CD8-positive, alpha-beta memory T cell (primary cell): ENCODE measurements at places on chromosomes 13 and 19. TPM values are rescaled to one million over a fixed set of nuclear protein-coding genes. Genes with fewer than 3 reads are reported as not detected.

THSD1 gene
- polyA plus RNA-seq = not detected

MAB21L1 gene
- polyA plus RNA-seq = not detected

NLRP7 gene
- not detected for polyA plus RNA-seq

SMG9 gene
- 11.0 TPM for polyA plus RNA-seq

TSC22D1 gene
- 10.3 TPM for polyA plus RNA-seq

EBI3 gene
- not detected for polyA plus RNA-seq

CYP4F12 gene
- not detected for polyA plus RNA-seq

DNA sequence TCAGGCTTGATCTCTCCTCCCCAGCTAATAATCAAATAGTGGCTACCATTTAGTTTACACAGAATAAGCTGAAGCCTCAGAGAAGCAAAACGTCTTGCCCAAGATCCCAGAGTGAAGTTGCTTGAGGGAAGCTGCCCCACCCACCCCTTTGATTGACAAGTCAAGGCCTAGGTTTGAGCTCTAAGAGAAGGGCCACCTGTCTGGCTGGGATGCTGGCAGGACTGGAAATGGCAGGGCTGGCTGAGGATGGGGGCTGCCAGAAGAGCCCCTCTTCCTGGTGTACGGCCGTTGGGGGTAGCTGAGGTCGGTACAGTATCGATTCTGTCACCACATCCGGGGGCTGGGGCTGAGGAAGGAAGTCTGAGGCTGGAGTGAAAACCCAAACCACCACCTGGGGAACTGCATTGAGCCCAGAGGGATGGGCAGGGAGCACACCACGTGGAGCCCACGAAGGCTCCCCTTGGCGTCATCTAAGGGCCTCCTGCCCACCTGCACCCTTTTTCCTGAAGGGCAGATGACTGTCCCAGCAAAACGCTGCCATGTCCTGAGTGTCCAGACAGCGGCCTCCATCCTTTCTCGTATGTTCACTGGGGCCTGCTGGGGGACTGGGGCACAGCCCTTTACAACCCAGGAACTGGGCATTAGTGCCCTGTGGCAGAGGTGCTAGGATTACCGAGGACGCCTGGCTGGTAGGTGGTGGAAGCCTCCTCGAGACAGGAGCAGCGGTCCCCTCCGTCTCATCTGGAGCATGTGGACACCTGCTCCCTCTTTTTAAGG, 1.4 kb upstream of the PRKD2 start:
- DNase-seq = peak; percentile 42

DNA sequence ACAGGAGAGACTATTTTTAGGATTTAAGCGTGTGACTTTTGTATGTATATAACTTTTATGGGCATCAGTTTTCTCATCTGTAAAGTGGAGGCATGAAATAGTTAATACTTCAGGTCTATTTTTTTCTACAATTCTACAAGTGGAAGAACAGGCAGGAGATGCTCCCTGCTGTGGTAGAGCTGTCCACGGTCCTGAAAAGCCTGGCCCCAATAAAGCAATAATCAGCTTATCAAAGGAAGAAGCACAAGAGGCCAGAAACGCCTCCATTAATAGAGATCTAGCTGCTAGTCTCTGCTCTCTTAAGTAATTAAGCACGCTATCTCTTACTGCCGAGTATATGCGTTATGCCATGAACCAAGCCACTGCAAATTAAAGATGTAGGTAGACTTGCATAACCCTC, 28.0 kb upstream of the WASF3 start:
- DNase-seq = no peak

- no peak for DNase-seq
Observed at GRCh38 chr19:53004242-53004641, 9.5 kb upstream of the ERVV-1 start.

DNA sequence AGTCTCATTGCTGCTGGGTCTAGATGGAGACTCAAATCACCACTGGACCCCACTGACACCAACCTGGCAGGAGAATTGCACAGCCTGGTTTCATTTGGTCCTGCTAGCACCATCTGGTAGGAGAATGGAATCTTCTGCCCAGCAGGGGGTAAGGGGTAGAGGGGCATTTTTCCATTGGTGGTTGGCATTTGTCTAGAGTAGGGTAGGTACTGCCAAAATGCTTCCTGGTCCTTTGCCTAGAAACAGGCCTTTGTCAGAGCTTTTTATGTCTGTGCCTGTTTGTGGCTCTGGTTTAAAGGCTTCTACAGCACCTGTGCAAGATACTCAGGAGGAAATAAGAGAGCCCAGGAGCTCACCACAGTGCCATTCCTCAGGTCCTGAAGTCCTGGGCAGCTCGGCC, 121.3 kb downstream of the KCTD12 start:
- no peak for DNase-seq

GRCh38 chr19:45136507-45137178, 24.1 kb downstream of the NKPD1 start:
- no peak for DNase-seq

DNA sequence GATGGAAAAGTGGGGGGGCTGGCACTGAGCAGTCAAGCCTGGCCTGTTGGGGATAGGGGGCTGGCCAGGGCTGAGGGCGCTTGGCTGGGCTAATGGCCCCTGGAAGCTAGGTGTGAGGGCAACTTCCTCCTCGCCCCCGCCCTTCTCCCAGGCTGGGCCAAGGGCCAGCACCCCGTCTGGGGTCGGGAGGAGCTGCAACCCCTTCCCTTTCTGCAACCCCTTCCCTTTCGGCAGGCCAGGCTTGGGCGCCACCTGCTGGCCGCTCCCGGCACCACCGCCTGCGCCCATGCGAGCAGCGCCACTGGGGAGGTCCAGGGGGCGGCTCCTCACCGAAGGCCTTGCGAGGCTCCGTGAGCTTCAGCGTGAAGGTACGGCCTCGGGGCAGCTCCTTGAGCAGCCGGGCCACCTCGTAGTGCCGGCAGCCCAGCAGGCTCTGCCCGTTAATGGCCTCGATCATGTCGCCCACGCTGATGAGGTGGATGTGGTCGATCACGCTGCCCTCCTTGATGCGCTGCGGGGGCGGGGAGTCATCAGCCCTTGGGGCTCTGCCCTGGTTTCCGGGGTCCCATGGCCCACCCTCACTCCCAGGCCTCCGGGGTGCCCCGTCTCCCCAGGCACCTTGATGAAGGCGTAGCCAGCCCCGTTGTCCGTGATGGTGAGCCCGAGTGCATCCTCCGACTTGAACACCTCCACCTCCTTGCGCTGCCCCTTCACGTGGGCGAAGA, 5.0 kb upstream of the PTGER1 start:
- peak; percentile 63 for DNase-seq

DNA sequence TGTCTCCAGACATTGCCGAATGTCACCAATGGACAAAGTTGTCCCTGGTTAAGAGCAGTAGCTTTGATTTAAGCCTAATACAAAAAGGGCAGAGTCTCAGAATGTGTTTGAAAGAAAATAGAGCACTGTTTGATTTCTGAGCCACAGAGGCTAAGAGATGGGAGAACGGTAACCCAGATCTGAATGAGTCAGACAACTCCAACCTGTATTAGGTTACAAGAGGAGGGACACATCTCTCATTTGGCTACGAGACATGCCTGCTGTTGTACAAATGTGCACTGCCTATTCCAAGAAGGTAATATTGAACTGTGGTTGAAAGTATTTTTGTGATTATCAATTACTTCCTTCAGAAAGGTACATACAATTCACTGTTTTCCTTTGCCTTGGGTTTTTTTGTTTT, 4.9 kb upstream of the HSPH1 start:
- no peak for DNase-seq

DNA sequence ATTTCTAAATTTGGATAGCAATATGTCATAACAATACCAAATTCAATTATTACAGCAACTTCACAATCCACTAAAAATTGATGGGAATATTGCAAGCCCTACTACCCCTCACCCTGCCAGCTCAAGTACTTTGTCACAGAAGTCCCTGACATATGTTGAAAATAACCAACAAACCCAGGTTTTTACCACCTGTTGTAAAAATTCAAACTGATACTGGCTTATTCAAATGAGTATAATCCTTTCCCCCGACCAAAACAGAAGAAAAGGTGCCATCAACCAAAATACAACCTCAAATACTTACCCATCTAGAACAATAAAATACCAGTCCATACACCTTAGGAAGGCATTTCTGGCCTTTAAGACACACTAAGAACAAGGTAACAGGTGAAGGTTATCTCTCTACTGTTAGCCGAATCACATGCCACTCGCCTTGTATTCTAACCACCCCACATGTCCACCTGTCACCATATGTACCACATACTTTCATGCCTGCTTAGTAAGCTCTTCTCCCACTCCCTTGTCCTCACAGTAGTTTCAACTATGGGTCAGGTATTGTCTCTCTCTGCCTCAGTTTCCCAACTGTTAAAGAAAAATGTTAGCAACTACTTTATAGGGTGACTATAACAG, 53.1 kb downstream of the USP12 start:
- no peak for DNase-seq

GRCh38 chr13:64041296-64041695, 2625.6 kb upstream of the PCDH20 start:
- DNase-seq = no peak

DNA sequence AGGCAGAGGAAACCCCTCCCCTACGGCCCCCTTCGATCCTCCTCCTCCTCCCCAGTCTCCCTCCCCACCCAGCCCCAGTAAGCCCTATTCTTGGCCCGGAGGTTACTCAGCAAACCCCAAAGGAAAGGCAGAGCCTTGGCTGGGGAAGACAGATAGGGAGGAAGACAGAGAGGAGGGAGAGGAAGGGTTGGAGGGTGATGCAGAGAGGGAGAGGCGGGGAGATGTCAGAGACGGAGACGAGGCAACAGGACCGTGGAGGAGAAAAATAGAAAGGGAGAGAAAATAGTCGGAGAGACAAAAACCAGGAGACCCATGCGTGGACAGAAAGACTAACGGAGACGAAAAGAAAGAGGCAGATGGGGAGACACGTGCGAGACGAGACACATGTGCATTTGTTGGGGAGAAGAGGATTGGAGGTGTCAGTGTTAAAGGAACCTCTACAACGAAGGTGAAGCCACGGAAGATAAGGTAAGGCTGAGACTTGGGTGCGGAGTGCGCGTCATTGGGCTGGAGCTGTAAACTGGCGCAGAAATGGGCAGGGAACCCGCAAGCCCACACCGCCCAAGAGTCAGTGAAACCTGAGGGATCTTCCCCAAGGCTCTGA, 2.9 kb downstream of the TGFB1 start:
- no peak for DNase-seq

DNA sequence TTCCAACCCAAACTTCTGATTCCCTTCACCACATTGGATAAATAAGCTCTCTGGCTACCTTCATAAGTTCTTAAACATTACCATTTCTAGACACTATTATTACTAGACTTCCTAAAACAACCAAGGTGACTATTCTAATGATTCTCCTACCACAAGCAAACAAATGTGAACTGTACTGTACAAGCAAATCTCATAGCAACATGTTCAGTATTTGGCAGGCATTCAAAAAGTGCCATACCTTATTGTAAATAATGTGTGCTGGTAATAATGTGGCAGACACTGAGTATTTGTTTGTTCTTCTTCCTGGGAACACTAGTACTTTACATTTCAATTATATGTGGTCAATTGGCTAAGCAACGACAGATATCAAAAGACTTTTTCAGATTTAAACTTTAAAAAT, 986.0 kb upstream of the SPRY2 start:
- DNase-seq = no peak

DNA sequence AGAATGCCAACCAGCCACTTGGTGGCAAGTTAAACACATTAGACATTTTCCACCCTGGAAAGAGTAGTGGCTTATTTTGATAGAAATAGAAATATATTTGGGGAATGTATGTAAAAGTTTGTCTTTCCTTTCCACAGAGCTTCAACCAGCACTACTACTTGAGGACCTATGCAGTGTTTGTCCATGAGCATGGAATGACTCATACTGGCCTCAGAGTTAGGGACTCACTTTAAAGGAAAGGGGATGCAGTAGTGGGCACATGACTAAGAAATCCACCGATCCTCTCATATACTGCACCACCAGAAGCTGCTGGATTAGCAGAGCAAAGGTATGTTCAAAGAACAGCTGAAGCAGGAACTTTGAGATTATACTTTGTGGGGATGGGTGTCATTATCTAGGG, 62.6 kb downstream of the LACC1 start:
- DNase-seq = no peak

DNA sequence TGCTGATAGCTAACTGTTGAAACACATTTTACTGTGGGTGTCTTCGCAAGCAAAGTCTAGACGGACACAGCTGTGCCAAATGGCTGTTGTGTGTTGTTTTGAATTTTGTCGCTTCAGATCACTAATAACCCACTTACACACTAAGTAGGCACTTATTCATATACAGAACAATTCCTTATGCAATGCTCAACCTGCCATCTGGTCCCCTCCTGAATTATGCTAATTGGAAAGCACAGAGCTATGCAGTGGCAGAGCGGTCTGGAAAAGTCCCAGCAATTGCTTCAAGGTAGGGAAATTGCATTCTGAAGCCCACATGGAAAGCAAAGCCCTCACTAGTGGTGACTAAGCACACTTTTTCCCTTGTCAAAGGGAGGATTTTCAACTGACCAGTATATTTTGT, 69.9 kb downstream of the C13orf42 start:
- no peak for DNase-seq

DNA sequence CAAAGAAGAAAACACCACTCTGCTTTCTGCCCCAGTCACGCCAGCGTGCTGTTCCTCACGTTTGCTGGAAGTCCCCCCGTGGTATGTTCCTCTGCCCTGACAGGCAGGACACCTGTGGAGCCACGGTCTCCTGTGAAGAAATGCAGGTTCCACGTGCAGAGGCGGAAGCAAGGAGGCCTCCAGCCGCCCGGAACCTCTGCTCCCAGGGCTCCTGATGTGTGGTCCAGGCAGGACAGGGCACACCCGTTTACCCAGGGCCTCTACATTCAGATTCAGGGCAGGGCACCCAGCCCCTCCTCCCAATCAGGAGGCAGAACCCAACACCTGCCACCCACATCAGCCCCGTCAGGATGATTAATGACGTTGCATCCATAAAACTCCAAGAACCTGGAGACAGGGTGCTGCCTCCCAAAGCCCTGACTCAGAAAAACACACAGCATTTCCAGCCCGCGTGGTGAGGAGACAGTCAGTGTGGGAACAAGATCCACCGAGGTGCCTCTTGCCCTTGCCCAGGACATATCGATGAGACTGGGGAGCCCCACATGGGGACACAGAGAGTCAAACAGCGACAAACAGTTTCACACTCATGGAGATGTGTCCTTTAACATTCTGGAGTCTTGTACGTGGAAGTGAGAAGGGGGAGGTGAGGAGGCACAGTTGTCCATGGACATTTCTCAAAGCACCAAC, 76.2 kb downstream of the COL4A1 start:
- no peak for DNase-seq

- DNase-seq = no peak
Observed at GRCh38 chr19:33297401-33298145, 4.8 kb downstream of the CEBPA start.

GRCh38 chr13:25988661-25989060, 63.2 kb downstream of the SHISA2 start:
- DNase-seq = no peak
